Esophagus squamous epithelium (tissue), 5 donors: ENCODE measurements at places on chromosomes 7 and 10. TPM values are rescaled to one million over a fixed set of nuclear protein-coding genes. Genes with fewer than 3 reads are reported as not detected.

- H3K4me1 ChIP-seq = peaks cover 16% of the 10 kb centered on the region
- no peaks in the 10 kb centered on the region for H3K27me3 ChIP-seq
- H3K36me3 ChIP-seq = no peaks in the 10 kb centered on the region
- peak overlapping the region; percentile 5 for H3K27ac ChIP-seq
- H3K4me3 ChIP-seq = no peak overlapping the region
- DNase-seq = no peak
Measured at GRCh38 chr7:36182854-36183604, 30.0 kb downstream of the EEPD1 start.

DNA sequence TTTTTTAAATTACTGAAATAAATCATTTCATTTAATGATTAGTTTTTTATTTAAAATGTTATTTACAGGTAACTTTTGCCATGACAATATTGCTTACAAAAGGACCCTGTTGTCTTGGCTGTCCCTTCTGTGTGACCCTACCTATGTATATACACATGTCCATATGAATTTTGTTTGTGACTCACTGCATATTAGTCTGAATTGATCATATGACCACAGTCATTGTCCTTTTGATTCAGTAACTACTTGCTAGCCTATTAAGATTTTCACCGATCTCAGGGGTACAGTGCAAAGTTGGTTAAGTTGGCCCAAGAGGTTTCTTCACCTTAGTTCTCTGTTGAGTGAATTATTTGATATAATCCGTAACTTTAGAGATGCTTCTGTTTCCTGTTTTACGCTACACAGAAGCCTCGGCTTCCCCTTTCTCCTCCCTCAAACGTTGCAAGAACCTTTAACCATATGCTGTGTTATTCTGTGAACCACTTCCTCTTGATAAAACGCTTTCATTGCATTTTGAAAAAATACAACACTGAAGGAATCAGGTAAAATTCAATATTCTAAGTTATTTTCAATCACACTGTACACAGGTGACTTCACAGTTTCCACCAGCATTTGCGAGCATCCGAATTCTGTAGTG is 43.9 kb downstream of the APBB1IP start:
- DNase-seq = no peak
- no peaks in the 10 kb centered on the region for H3K36me3 ChIP-seq
- H3K4me3 ChIP-seq = no peak overlapping the region
- no peaks in the 10 kb centered on the region for H3K27me3 ChIP-seq

- H3K4me3 ChIP-seq = no peak overlapping the region
- no peak overlapping the region for H3K27ac ChIP-seq
- DNase-seq = no peak
- no peaks in the 10 kb centered on the region for H3K27me3 ChIP-seq
Measured at GRCh38 chr7:46969303-46970130, 612.4 kb downstream of the TNS3 start.

PTN gene
- 22.4 TPM for total RNA-seq

DNA sequence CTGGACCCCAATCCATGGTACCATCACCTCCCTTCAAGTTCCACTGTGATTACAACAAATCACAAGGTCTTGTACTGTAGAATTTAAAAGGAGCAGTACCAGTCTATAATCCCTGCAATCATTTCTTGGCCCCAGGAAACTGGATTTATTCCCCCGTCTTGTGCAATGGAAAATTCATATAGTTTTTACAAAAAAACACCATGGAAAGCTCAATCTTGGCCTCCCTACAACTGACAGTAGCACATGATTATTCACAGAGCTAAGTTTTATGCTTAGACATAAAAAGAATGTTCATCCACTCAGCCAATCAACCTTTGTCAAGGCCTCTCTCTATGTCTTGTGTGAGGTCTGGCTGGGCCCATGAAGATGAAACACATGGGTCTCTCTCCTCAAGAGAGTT is 10.2 kb downstream of the DGKI start:
- no peaks in the 10 kb centered on the region for H3K36me3 ChIP-seq
- H3K4me3 ChIP-seq = no peak overlapping the region
- no peaks in the 10 kb centered on the region for H3K27me3 ChIP-seq
- no peak for DNase-seq
- H3K27ac ChIP-seq = no peak overlapping the region

ABCB8 gene
- total RNA-seq = 23.1 TPM

- no peak for DNase-seq
- no peaks in the 10 kb centered on the region for H3K4me1 ChIP-seq
- H3K36me3 ChIP-seq = peaks cover 81% of the 10 kb centered on the region
- H3K27me3 ChIP-seq = no peaks in the 10 kb centered on the region
- no peak overlapping the region for H3K4me3 ChIP-seq
Measured at GRCh38 chr7:38756521-38756920, 125.3 kb upstream of the AMPH start.

NANOS1 gene
- total RNA-seq = 1.7 TPM

CALHM3 gene
- not detected for total RNA-seq

FAM20C gene
- 8.5 TPM for total RNA-seq

PNLIPRP1 gene
- total RNA-seq = not detected

- H3K36me3 ChIP-seq = no peaks in the 10 kb centered on the region
- H3K4me1 ChIP-seq = peaks cover 27% of the 10 kb centered on the region
- no peaks in the 10 kb centered on the region for H3K27me3 ChIP-seq
- DNase-seq = no peak
- no peak overlapping the region for H3K27ac ChIP-seq
Measured at GRCh38 chr10:26488344-26488743, 50.2 kb downstream of the APBB1IP start.

CFAP43 gene
- total RNA-seq = not detected

SLC39A12 gene
- not detected for total RNA-seq

ARHGEF35 gene
- total RNA-seq = 19.8 TPM

DNA sequence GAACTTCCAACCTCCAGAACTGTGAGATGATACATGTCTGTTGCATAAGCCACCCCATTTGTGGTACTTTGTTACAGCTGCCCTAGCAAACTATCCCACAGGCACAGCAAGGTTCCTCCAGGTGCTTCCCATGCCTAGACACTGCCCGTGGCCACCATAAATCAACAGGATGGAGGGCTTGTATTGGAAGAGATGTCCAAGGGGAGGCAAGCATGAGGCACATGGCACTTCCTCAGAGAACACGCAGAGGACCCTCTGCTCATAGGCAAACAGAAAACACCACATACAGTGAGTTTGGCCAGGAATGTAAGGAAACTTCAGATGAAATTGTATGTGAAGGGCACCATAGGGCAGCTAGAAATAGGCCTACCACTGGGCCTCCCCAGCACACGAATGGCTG is 291.1 kb downstream of the GRID1 start:
- H3K4me3 ChIP-seq = no peak overlapping the region
- DNase-seq = no peak
- no peaks in the 10 kb centered on the region for H3K27me3 ChIP-seq
- H3K36me3 ChIP-seq = no peaks in the 10 kb centered on the region

GRCh38 chr7:7944619-7945282 is 23.8 kb upstream of the GLCCI1 start:
- no peaks in the 10 kb centered on the region for H3K27me3 ChIP-seq
- H3K4me1 ChIP-seq = no peaks in the 10 kb centered on the region
- no peaks in the 10 kb centered on the region for H3K36me3 ChIP-seq

GSTO2 gene
- total RNA-seq = 6.1 TPM

OR9A2 gene
- not detected for total RNA-seq

- no peak overlapping the region for H3K4me3 ChIP-seq
- no peaks in the 10 kb centered on the region for H3K36me3 ChIP-seq
- no peaks in the 10 kb centered on the region for H3K4me1 ChIP-seq
- H3K27me3 ChIP-seq = no peaks in the 10 kb centered on the region
- DNase-seq = no peak
- no peak overlapping the region for H3K27ac ChIP-seq
Measured at GRCh38 chr7:68030530-68030929, 1033.9 kb downstream of the TYW1 start.

FKBP6 gene
- total RNA-seq = not detected

RGR gene
- total RNA-seq = 0.09 TPM

DNA sequence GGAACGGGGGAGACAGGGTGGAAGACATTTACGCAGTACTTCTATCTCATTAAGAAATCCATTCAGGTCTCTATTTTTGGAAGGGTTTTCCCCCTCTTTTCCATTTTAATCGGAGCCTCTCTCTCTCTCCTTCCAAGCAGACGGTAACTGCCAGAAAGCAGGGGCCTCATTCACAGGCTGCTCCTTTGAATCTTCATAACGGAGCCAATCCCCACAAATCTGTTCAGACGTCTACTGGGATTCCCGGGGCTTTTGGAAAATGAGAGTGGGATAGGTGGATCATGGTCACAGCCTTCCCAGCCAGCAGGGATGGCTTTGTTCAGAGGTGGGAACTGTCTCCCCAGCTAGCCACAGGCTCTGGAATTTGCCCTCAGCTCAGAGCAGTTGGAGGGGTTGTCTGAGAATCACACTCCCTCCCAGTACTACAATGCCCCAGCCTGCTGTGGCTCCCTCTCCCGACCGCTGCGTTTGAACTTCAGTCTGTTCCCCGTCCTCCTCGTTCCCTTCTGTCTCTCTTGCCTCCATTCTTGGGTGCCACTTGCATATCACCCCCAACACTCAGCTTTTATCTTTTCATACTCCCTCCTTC is 413.6 kb downstream of the PLXNA4 start:
- peaks cover 2% of the 10 kb centered on the region for H3K27me3 ChIP-seq
- H3K4me3 ChIP-seq = no peak overlapping the region
- no peaks in the 10 kb centered on the region for H3K4me1 ChIP-seq
- DNase-seq = no peak
- H3K27ac ChIP-seq = no peak overlapping the region
- H3K36me3 ChIP-seq = no peaks in the 10 kb centered on the region

- no peaks in the 10 kb centered on the region for H3K36me3 ChIP-seq
- H3K4me3 ChIP-seq = no peak overlapping the region
- no peaks in the 10 kb centered on the region for H3K4me1 ChIP-seq
- no peak overlapping the region for H3K27ac ChIP-seq
Measured at GRCh38 chr10:63498665-63499064, 22.5 kb upstream of the REEP3 start.

- no peaks in the 10 kb centered on the region for H3K36me3 ChIP-seq
- no peaks in the 10 kb centered on the region for H3K27me3 ChIP-seq
- H3K4me3 ChIP-seq = no peak overlapping the region
- no peak for DNase-seq
- H3K4me1 ChIP-seq = no peaks in the 10 kb centered on the region
Measured at GRCh38 chr7:104089612-104090011, 100.2 kb upstream of the RELN start.

DNA sequence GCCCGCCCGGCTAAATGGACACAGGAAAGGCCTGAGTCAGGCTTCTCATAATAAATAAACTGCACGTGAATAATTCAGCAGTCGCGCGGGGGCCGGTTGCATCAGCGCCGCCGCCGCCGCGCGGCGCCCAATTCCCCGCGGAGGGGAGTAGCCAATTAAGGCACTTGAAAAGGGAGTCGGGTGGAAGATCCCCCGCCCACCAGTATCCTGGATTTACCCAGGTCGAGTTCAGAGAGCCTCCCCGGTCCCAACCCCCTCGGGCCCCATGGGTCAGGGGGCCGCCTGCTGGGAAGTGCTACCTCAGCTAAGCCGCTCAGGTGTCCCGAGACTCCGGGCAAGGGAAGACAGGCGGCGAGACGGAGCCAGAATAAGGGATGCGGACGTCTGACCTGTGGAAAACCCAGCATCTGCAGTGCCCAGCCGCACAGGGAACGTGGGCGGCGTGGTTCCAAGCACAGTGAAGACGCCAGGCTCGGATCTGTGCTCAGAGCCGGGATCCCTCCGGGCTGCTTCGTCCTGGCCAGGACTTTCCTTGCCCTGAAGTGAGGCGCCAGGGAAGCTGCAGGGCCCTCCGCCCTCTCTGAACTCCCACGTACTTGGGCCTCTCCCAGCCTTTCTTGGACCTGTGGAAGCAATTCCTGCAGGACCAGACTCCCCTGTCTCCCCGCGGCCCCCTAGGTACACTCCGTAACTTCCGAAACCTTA is 7.3 kb upstream of the LBX1 start:
- no peak overlapping the region for H3K27ac ChIP-seq
- DNase-seq = no peak
- H3K36me3 ChIP-seq = no peaks in the 10 kb centered on the region
- H3K27me3 ChIP-seq = peaks cover 100% of the 10 kb centered on the region
- no peak overlapping the region for H3K4me3 ChIP-seq
- H3K4me1 ChIP-seq = no peaks in the 10 kb centered on the region

DNA sequence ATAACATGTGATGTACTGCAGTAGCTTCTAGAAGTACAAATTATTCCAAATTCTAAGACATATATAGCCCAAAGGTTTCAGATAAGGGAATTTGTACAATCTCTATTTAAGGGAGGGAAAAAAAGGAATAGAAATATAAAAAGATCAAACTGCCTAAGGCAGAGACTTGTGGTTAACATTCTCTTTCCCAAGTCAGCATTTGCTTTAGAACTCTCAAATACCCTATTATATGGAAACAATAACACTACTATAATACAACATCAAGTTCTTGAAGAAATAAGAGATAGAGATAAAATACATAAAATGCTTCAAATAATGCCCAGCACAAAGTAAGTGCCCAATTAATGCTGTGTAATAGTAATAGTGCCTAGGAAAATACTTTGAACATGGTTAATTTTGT is 123.1 kb downstream of the CRPPA start:
- DNase-seq = no peak
- H3K36me3 ChIP-seq = no peaks in the 10 kb centered on the region
- H3K4me1 ChIP-seq = no peaks in the 10 kb centered on the region

DNA sequence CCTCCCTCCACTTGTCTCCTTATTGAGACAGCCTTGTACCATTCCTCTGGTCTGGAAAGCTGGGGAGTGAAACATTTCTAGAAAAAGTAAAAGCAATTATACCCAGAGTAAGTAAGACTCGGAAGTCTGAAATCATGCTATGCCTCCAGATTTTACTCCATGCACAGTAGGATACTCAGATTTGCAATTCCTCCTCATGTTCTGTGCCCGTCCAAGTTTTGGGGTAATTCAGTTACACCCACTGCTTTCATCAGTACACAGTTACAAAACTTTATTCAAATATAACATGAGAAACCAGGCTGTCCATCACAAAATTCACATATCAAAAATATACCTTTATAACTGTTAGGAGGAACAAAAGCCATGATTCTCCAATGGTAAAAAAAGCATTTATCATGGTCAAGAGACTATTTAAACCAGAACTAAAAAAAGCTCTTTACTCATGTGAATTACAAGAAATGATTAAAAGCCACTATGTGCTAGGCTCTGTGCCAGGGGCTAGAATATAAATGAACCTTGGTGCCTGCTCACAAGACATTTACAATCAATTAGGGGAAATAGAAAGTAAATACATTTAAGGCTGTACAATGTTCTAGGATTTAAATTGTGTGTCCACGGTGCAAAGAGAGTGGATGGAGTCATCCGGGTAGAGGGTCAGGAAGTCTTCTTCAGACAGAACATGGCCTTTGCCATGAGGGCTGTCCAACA is 320.2 kb downstream of the ELMO1 start:
- no peak for DNase-seq
- peaks cover 18% of the 10 kb centered on the region for H3K4me1 ChIP-seq
- no peaks in the 10 kb centered on the region for H3K27me3 ChIP-seq
- no peak overlapping the region for H3K4me3 ChIP-seq
- peaks cover 15% of the 10 kb centered on the region for H3K36me3 ChIP-seq

DNA sequence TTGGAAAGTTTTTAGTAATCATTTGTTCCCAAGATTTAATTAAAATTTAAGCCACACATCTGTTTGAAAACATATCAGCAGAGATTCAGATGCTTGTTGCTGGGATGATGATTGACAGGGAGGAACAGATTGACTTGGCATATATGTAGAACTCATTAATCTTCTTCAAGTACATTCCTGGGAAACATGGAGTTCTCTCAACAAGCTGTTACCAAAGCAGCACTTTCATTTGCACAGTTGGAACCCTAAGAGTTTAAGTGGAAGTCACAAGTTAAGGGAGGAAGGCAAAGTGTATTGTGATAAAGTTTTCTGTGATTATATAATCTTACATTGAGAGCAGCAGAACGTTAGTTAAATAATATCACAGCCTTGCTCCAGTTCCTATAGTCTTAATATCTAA is 485.4 kb upstream of the CELF2 start:
- H3K27ac ChIP-seq = no peak overlapping the region
- no peaks in the 10 kb centered on the region for H3K36me3 ChIP-seq
- H3K4me3 ChIP-seq = no peak overlapping the region
